ENCODE measurements at places on chromosomes 5 and 9.

GRCh38 chr9:116318468-116319374 lies 165.1 kb downstream of the PAPPA start:
- DNase-seq: no peak

- DNase-seq: no peak
Measured at GRCh38 chr5:107104040-107104995, 566.4 kb downstream of the EFNA5 start.

GRCh38 chr5:79730564-79730963 lies 40.9 kb downstream of the CMYA5 start:
- DNase-seq: no peak

- DNase-seq: no peak
Measured at GRCh38 chr5:121088341-121088740, 624.2 kb downstream of the PRR16 start.

DNA sequence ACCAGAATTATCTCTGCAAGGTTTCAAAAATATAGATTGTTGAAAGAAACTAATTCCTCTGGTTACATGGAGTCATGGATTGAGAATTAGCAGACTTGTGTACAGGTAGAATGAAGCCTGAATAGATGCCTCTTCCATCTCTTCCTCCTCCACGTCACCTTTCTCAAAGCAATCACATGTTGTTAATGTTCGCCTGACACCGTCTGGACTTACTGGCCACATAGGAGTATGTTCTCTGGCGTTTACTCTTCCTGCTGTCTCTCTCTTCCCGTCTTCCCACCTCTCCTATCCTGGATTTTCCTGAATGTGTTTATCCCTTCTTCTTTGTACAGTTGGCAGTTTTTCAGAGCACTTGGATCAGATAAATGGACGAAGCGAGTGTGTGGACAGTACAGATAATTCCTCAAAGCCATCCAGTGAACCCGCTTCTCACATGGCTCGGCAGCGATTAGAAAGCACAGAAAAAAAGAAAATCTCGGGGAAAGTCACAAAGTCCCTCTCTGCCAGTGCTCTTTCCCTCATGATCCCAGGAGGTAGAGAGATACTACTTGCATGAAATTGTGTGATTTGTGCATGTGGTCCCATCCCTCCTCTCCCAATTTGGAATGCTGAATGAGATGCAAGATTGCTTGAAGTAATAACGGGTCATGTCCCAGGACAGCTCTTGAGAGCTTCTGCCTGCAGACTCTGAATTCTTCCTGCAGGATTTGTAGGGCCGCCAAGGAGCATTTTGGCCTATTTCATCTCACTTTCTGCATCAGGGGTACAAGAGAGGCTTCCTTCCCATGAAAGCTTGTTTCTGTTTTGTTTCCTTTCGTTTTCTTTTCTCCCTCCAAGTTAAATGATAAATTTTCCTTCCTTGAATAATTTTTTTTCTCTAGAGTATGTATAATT lies 47.3 kb downstream of the CD180 start:
- no peak for DNase-seq

DNA sequence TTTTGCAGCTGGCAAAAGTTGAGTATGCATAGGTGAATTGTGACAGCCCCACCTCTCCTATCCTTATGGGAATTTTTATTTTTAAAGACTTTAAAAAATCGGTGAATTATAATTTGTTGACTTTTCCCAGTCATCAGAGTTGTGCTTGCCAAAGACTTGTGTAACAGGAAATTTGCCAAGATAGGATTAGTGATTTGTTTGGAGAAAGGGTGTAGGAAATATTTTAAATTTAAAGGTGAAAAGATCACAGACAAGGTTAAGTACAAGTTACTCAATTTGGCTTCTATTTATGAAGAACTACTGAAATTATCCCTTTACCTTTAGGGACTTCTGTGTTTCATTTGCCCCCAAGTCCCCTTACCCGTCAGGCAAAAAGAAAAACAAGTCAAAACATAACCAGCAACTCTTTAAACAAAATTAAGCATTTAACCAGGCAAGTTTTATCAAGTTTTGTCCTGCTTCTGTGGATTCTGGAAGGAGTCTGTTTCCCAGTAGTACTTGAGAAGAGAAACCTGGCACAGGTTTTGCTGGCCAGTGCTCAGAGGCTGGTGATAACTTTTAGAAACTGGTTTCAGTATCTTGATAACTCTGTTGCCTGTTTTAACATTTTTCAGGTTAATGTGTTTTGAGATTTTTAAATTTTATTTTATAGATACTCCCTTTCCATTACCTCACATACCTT lies 285.4 kb downstream of the MAST4 start:
- DNase-seq: no peak

- DNase-seq: no peak
Measured at GRCh38 chr9:38125889-38126288, 56.9 kb upstream of the SHB start.

- DNase-seq: no peak
Measured at GRCh38 chr5:134948911-134949310, 18.8 kb upstream of the CATSPER3 start.

- DNase-seq: no peak
Measured at GRCh38 chr5:86623785-86624483, 6.2 kb downstream of the COX7C start.

- no peak for DNase-seq
Measured at GRCh38 chr9:13755551-13755950, 476.1 kb upstream of the MPDZ start.

DNA sequence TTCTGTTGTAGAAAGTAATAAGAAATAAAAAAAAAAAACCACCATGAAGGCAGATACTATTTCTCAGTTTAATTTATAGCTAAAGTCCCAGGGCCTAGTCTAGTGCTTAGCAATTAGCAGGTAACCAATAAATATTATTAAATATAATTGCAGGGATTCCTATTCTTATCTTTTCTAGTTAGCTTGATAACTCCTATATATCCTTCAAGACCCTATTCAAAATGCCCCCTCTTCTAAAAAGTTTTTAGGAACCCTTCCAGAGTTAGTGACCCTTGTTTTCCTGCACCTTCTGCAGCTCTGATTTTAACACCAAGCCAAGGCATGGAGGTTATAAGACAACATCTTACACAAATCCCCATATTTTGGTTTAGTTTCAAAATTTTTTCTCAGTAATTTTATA lies 24.6 kb upstream of the ALDH1B1 start:
- no peak for DNase-seq

GRCh38 chr5:31516802-31517201 lies 15.1 kb downstream of the DROSHA start:
- no peak for DNase-seq

GRCh38 chr9:25017779-25018178 lies 472.1 kb upstream of the IZUMO3 start:
- no peak for DNase-seq

DNA sequence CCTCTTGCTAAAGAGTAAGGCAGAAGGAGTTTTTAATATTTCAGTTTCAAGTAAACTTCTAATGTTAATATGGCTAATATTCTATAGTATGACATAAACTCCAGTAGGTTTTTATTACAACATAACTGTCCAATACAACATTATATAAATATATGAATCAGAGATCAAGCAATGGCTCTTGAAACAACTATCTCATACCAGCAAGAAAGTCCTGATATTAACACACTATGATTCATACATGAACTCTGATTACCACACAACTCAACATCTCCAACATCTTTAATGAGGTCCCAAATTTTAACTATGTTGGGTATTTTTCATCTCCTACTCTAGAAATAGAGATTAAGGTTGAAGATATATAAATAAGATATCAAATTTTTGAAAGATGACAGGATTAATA lies 878.3 kb downstream of the TLE1 start:
- DNase-seq: no peak
